ENCODE measurements at places on chromosomes 5 and 9.

DNA sequence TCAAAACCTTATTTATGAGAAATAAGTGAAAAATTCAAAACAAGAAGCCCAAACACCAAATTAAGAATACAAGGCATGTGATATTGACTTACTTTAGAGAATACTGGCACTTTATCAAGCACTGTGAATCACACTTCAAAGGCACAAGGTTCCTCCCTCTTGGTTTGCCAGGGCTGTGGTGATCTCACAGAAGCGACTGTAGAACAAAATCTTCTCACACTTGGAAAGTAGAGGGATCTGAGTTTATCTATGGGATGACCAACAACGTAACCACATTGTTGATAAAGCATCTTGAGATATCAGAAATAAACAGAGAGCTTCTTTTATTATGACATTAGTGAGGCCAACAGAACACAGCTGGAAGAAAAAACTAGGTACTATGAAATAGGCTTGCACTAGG, 295.9 kb downstream of the NFIB start:
- no peak for DNase-seq

DNA sequence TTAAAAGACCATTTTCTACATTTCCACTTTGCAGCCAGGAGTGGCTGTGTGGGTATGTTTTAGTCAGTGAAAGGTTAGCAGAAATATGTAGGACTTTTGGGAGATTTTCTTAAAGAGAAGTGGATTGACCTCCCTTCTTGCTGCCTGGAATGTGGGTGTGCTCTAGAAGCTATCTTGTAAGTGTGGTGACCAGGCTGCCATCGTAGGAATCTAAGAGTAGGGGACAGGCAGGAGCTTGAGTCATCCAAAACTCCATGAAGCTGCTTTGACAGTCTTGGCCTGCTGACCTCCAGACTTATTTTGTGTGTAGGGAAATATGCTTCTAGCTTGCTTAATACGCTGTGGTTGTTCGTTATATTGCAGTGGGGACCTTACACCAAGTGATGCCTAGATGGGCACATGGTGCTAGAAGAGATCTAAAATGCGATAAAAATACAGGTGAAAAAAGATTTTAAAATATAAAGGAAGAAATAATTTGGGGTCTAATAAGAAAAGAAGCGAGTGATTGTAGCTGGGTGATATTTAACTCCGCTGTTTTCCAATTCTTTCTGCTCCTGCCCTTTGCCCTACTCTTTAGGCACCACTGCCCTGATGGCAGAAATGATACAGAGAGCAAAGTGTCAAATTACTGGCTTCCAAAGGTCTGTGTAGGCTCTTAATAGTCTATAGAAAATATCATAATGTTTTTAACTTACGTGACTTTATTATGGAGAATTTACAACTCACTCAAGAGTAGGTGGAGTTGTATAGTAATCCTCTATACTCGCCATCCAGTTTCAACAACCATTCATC, 298.2 kb upstream of the ZNF608 start:
- no peak for DNase-seq

- no peak for DNase-seq
Observed at GRCh38 chr5:67030289-67031056, 166.1 kb downstream of the CD180 start.

- no peak for DNase-seq
Observed at GRCh38 chr5:61162832-61163567, 732 bp upstream of the SMIM15 start.

GRCh38 chr9:8143677-8144076, 344.1 kb upstream of the DMAC1 start:
- no peak for DNase-seq

Data from caudate nucleus (tissue), 63 donors.